ENCODE measurements at places on chromosomes 1 and 21. TPM values are rescaled to one million over a fixed set of nuclear protein-coding genes. Genes with fewer than 3 reads are reported as not detected.

DNA sequence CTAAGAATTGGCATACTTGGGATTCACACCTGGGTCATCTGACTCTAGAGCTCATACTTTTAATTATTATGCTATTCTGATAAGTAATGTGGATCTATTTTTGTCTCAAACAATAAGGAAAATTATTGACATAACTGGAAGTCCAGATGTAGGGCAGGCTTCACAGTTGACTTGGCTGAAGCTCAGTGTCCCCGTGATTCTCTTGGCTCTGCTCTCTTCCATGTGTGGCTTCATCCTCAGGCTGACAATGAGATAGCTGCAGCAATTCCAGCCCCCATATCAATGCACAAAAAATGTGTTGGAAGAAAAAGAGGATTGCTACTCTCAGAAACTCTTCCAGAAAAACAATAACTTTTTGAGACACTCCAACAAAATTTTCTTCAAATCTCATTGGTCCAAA is 23.8 kb downstream of the HSD11B1 start:
- no peak for DNase-seq

DNA sequence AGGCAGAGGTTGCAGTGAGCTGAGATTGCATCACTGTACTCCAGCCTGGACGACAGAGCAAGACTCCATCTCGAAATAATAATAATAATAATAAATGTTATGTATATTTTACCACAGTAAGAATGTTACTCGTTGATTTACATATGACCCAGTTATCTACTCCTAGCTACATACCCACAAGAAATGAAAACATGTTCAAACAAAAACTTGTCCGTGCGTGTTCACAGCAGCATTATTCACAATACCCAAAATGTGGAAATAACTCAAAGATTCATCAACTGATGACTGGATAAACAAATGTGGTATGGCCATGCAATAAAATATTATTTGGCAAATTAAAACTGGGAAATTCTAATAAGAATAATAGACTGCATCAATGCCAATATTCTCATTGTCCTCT is 31.7 kb upstream of the ENSA start:
- no peak for DNase-seq

GRCh38 chr1:221228594-221228993 is 349.4 kb downstream of the HLX start:
- DNase-seq = no peak

DNA sequence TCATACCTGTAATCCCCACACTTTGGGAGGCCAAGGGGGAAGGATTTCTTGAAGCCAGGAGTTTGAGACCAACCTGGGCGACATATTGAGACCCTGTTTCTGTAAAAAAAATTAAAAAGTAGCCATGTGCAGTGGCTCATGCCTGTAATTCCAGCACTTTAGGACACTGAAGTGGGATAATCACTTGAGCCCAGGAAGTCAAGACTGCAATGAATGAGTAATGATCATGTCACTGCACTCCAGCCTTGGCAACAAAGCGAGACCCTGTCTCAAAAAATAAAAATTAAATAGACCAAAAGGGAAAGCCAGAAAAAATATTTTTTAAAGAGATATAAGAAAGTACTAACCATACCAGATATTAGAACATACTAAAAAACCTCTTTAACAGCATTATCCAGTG is 44.7 kb upstream of the LYPLAL1 start:
- no peak for DNase-seq

DNA sequence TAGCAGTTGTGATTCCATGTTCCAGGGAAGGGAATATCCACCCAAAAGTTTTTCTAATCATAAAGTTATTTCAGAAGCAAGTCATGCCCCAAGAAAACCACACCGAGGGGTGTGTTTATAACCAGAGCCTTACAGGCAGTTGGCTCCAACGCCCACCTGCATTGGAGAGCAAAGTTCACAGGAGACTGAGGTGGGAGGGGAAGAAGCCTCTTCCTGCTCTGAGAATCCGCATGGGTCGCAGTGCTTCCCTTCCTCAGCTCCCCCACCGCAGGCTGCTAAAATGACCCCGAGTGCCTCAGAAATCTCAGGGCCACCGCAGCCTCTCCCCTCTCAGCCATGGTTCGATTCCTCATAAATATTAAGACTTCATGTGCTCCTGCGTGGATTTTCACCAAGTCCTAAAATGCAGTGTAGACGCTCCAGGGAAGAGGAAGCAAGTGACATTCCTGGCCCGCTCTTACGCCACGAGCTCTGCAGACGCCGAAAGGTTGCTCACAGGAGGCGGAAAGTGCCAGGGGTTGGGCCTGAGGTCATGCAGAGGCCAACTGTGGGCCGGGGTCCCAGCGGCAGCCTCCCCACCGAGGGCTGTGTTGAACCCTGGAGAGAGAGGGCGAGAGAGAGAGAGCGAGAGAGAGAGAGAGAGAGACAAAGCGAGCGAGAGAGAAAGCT is 13.4 kb upstream of the SPSB1 start:
- DNase-seq = no peak

GRCh38 chr1:24692351-24692980 is 49.4 kb downstream of the SRRM1 start:
- no peak for DNase-seq

GRCh38 chr1:175390081-175390481 is 197.5 kb upstream of the KIAA0040 start:
- no peak for DNase-seq

DNA sequence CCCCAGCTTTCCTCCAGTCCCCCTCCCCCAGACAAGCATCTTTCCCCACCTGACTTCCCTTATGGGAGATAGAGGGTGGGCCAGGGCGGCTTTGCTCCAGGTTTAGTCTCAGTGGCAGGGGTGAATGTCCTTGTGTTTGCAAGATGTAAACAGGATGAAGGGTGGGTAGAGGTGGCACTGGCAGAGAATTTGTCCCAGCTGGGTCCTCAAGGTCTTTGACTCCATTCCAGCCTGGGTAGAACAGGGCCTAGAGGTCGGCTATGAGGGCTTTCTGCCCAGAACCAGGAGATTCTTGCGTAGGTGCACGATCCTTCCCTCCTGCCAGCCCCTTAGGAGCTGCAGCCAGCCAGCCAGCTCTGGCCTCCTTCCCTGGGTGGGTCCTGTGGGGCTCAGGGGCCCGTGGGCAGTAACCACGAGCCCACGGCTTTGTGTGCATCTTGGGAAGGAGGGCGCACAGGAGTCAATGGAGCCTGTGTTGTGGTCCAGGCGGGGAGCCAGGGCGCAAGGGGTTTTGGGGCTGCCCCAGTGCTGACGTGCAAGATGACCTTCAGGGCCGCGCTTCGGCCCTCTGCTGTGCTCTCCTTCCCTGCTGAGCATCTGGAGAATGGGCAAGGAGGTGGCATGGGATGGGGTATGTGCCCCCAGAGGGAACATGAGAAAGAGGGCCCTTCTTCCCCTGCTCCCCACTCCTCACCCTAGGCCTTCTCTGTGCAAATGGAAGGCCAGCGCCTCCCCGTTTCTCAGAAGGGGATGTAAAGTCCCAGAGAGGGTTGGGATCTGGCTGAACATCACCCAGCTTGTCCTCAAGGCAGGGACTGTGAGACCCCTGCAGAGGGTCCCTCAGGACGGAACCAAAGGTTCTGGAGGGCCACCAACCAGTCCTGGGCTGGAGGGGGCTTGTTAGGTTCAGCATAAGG is 15.7 kb downstream of the POU3F1 start:
- DNase-seq = no peak

DNA sequence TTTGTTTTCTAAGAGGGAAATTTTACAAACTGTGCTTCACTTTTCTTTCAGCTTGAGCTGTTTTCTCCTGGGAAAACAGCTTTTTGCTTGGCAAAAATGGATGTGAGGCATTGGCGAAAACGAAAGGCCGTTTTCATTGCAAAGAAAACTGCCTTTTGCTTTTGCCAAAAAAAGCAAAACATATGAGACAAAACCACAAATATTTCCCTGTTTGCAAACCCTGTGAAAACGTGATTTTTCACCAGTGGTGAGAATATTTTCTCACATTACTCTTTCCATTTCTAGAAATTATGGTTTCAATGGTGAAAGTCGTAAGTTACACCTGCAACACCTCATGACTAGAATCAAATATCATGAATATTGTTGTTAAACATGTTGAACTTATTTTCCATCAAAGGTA is 74.0 kb upstream of the ZBTB18 start:
- no peak for DNase-seq

DNA sequence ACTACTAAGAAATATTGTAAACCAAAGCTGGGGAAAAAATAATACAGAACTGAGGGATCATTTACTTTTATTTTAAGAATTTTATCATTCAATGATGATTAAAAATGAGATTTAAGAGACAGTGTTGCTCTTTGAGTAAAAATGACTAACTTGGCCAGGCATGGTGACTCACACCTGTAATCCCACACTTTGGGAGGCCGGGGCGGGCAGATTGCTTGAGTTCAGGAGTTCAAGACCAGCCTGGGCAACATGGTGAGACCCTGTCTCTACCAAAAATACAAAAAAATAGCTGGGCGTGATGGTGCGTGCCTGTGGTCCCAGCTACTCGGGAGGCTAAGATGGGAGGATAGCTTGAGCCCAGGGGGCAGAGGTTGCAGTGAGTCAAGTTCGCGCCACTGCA is 21.8 kb upstream of the PLEKHO1 start:
- DNase-seq = no peak

AMY1B gene
- not detected for polyA plus RNA-seq

ZSCAN20 gene
- polyA plus RNA-seq = 2.4 TPM

SPRR2A gene
- not detected for polyA plus RNA-seq

TATDN3 gene
- 9.8 TPM for polyA plus RNA-seq
